Posterior vena cava (tissue), 2 donors: ENCODE measurements at places on chromosomes 6 and 20. TPM values are rescaled to one million over a fixed set of nuclear protein-coding genes. Genes with fewer than 3 reads are reported as not detected.

COL11A2 gene
- 0.43 TPM for total RNA-seq

SLC17A3 gene
- total RNA-seq = not detected

CD83 gene
- 1.3 TPM for total RNA-seq

IL17A gene
- total RNA-seq = not detected

FIG4 gene
- total RNA-seq = 23.9 TPM

RAET1E gene
- not detected for total RNA-seq

DNA sequence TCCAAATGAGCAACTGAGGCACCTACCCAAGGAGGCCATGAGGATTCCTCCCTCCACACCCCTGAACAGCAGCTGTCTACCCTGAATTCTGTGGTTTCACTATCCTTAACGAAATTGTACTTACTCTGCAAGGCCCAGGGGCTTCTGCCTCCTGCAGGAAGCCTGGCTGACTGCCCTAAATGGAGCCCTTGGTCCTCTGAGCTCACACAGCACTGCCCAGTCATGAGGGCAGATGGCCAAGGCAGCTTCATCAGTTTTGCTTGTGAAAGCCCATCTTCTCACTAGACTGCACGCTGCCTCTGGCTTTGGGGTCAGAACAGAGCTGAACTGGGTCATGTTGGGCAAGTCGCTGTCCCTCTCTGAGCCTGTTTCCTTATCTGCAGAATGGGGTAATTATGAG, 26.4 kb upstream of the SIRPA start:
- no peak for DNase-seq

DNA sequence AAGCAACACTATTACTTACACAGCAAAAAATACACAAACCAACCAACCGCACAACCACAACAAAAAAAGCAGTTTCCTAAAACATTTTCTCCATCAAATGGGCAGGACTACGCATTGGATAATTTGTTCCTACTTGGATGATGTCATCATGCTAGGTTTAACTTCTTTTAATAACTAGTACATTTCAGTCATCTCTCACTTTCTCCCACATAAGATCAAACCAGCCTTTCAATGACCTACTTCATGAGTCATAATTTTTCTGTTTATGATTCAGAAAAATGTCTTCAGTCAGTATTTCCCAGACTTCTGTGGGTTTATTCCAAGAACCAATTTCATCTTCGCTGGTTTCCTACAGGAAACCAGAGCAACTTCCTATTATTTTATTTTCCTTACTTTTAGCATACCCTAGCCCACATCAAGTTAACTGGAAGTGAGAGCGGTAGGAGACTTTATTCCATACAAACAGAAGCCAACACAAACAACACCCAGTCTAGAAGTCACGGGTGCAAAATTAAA, 134.2 kb downstream of the GMDS start:
- no peak for DNase-seq

DNA sequence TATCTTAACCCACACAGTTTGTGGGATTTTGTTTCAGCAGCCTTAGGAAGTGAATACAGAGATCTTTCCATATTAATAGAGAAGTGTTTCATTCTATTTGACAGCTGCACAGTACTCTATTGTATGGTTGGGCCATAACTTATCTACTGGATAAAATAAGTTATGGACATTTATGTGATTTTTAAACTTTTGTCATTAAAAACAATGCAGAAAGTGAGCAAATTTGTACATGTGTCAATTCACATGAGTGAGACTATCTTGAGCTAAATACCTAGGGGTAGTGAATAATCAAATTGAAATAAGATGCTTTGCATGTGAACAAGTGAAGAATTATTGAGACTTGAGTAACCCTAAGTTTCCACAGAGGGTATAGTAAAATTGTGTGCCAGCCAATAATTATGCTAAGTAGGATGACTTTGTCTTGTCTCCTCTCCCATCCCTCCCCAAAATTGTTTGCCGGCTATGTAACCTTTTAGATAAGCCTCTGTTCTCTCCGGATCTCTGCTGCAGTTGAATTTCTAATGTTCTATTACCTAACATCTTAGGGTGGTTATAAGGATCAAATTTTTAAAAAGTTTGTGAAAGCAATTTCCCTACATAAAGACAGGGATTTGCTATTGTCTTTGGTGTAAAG, 33.3 kb upstream of the TPBG start:
- no peak for DNase-seq

GRCh38 chr6:86937219-86938079, at the start of gene HTR1E:
HTR1E (plus strand) TSS chr6:86937528; CDS start chr6:87015335, 77,807 bp downstream.
- peak; percentile 74 for DNase-seq

GRCh38 chr20:58374906-58375758, 13.9 kb upstream of the VAPB start:
- no peak for DNase-seq

DNA sequence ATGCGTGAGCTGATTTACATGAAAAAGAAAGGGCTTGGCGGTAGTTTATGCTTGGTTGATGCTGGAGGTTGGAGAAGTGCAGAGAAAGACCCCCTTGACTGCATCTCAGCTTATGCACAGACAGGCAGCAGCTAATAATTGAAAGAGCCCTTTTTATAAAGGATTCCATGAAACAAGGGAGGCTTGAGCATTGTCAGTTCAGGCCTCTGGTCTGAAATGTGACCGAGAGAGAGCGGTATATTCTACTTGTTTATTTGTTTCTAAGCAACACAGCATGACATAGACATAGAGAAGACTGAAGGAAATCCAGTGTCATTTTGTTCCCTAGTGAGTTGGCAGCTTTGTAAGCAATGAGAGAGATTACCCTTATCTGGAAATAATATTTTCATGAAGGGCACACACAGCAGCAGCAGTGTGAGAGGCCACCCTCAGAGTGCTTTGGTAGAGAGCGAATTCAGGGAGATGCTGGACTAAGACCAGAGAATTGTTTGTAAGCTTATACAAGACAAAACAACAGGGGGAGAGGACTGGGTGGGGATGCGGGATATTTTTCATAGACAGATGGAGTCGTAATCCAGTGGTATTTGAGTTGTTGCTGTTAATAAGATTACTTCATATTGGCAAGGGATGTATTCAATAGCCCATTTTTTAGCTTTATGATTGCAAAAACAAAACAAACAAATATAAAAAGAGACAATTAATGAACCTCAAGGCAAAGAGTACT, 34.6 kb upstream of the LAMA2 start:
- no peak for DNase-seq

DNA sequence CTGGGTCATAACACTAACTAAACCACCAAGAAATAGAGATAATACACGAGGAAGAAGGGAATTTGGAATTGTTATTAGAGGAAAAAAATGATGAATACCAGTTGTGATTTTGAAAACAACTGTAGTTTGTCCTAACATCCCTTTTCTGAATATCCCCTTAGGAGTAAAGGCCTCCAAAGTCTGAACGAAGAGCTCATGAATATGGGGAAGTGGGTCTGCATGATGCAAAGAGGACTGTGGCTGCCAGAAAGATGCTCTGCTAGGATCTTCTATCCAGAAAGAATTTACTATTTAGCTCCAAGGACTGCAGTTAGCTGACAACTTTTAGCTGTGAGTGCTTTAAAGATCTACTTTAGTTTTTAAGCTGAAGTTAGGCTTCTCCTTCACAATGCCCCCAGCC, 308.8 kb upstream of the HS3ST5 start:
- no peak for DNase-seq

DNA sequence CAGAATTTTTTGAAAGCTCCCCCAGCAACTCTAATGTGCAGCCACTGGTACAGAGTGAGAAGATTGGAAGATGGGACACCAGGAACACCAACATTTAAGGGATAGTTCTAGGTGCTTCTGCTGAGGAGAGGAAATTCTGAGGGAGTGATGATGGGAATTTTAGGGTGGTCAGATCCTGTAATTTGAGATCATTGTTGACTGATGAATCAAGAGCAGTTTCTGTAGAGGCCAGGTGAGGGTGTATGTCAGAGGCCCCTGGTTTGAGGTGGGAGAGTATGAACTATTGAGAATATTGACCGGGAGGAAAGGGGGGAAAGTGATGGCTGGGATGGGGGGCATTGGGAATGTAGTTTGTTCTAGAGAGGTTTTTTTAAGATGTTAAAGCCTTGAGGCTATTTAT, 47.2 kb downstream of the PTPRA start:
- no peak for DNase-seq

DNA sequence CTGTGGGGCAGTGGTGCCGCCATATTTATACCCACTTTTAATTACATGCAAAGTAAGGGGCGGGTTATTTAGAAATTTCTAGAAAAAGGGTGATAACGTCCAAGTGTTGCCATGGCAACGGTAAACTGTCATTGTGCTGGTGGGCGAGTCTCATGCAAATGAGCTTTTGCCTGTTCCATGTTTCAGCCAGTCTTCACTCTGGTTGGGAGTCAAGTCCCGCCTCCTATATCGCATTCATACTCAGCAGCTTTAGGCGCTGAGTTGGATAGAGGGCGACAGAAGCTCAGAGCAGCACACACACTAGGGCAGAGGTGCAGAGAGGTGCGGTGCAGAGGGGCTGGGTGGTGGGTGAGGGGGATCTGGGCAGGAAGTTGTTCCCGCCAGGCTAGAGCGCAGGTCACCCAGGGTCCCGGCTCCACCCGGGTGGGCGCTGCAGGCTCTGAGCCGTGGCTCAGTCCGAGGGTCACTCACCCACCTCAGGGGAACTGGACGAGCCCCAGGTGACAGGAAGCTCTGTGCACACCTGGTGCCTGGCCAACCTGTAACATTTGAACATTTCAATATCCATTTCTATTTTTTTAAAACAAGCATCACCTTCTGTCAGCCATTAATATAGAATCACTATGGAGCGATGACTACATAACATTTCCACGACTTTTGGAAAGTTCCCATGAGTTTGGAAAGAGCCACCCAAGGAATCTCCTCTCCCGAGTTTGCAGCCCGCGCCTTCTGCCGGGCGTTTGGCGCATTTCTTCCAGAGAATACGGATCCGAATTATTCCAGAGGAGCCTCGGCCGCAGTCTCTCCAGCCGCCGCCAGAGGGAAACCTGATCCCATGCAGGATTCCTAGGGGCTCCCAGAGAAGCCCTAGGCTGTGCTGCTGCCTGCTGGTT, 89.1 kb upstream of the PHACTR3 start:
- peak; percentile 87 for DNase-seq

- no peak for DNase-seq
Measured at GRCh38 chr6:33442283-33442682, 12.1 kb upstream of the ZBTB9 start.

GRCh38 chr6:43764772-43765171, 5.2 kb upstream of the VEGFA start:
- DNase-seq = peak; percentile 56
